ENCODE measurements at places on chromosomes 13 and 19. TPM values are rescaled to one million over a fixed set of nuclear protein-coding genes. Genes with fewer than 3 reads are reported as not detected.
A peak's percentile ranks its signal among the peaks of the same experiment; 100 is the strongest.

Gene NUFIP1
- 5.5 TPM for total RNA-seq

Gene RPS19
- total RNA-seq: 1,433 TPM

Gene KLK3
- total RNA-seq: not detected

GRCh38 chr19:46716672-46717033, 261 bp downstream of the PRKD2 start:
- no peak for DNase-seq

- DNase-seq: no peak
Observed at GRCh38 chr13:37211487-37211886, 106.0 kb upstream of the CSNK1A1L start.

GRCh38 chr19:29497241-29497640, 28.6 kb upstream of the VSTM2B start:
- no peak for DNase-seq

GRCh38 chr13:113833111-113833830, 30.6 kb downstream of the GAS6 start:
- no peak for DNase-seq

GRCh38 chr13:110812121-110812868, 98.8 kb downstream of the ING1 start:
- DNase-seq: no peak

- no peak for DNase-seq
Observed at GRCh38 chr13:46663206-46664037, 110.5 kb downstream of the LRCH1 start.

GRCh38 chr13:71291842-71292146, 575.2 kb downstream of the DACH1 start:
- DNase-seq: no peak

GRCh38 chr19:42286349-42287016, 15.4 kb upstream of the PRR19 start:
- peak; percentile 89 for DNase-seq

DNA sequence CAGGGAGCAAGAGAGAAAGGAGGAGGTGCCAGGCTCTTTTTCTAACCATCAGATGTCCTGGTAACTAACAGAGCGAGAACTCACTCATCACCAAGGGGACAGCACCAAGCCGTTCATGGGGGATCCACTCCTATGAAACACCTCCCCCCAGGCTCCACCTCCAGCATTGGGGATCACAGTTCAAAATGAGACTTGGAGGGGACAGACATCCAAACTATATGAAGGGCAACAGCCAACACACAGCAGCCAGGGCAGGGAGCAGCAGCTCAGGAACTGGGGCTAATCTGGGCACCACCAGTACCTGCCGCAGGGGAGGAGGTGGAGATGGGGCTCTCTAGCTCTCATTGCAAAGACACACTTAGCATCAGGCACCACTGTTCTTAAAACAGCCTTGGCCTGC, 34.3 kb upstream of the VSTM2B start:
- DNase-seq: no peak
